NCI-H1417 treated with DMSO at 0.1 percent for 48 hours (cell line): ENCODE measurements at places on chromosomes 13 and 19.

DNA sequence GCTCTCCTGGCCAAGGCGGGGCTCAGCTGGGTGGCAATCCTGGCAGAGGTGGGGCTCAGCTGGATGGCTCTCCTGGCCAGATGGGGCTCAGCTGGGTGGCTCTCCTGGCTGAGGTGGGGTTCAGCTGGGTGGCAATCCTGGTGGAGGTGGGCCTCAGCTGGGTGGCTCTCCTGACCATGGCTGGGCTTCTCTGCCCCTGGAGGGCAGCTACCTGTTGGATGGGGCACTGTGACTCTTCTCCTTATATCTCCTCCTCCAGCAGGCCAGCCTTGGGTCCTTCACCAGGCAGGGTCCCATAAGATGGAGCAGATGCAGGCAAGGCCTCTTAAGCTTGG, 16.7 kb downstream of the ZFR2 start:
- no peak for DNase-seq

- DNase-seq, result no peak
These were observed 28.2 kb upstream of the PSG7 start for GRCh38 chr19:42965176-42965575.

- no peak for DNase-seq
These were observed 152.1 kb downstream of the KCTD15 start for GRCh38 chr19:33948651-33949335.

GRCh38 chr19:28169168-28169887, 1043.6 kb downstream of the UQCRFS1 start:
- DNase-seq, result no peak

DNA sequence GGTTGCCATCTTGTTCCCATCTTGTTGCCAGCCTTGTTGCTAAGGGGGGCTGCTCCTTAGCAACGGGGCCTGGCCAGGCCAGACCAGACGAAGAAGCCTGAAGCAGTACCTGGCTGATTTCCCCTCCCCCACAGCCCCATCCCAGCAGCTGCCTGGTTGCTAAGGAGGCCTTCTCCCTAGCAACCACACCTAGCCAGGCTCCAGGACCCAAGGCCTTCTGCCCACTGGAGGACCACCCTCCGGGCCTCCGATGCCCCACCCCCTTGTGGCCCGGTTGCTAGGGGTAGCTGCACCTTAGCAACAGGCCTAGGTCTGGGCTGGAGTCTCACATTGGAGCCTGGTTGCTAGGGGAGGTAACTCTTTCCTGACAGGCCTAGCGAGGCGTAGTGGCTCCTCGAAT, 3.9 kb downstream of the PRRG2 start:
- DNase-seq, result peak; percentile 53

GRCh38 chr13:19606152-19606551, 27.3 kb upstream of the MPHOSPH8 start:
- DNase-seq, result no peak

GRCh38 chr19:45161738-45162607, 1.2 kb upstream of the NKPD1 start:
- no peak for DNase-seq

DNA sequence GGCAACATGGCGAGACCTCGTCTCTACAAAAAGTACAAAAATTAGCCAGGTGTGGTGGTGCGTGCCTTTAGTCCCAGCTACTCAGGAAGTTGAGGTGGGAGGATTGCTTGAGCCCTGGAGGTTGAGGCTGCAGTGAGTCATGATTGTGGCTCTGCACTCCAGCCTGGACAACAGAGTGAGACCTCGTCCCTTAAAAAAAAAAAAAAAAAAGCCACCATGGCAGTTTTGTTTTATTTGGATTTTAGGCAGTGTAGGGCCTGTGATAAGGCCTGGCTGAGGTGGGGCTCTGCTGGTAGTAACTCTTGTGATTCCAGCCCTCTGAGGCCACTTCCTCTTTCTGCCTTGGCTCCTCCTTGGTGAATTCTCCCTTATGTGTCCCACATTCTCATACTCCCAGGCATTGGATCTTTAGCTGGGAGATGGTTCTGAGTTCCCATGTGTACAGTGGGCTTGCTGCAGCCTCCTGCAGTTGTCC, 39.2 kb downstream of the GATAD2A start:
- DNase-seq, result no peak

DNA sequence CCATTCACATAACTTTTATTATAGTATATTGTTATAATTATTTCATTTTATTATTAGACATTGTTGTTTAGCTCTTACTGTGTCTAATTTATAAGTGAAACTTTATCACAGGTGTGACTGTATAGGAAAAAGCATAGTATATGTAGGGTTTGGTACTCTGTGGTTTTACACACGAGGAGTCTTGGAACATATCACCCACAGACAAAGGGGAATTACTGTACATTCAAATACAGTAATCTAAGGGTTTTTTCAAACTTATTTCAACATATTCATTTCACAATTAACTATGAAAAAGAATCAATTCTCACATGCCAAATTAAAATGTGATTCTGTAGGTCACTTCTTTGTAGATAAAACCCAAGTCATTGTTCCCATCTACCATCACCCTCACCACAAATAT, 46.0 kb downstream of the RBM26 start:
- no peak for DNase-seq
